A549 treated with CpdA at 1 μM for 4 hours (cell line): ENCODE measurements at places on chromosomes 1 and 21. TPM values are rescaled to one million over a fixed set of nuclear protein-coding genes. Genes with fewer than 3 reads are reported as not detected.

Gene HFM1
- total RNA-seq, result 0.05 to 0.07 TPM in 2 of 5 replicates, not detected in the others

Gene LEFTY2
- total RNA-seq, result not detected in 5 replicates

Gene PRR9
- not detected in 5 replicates for total RNA-seq

Gene MXRA8
- total RNA-seq, result 0.09 to 0.65 TPM (median 0.29 TPM) in 5 replicates

Gene TNFSF4
- total RNA-seq, result 0.03 to 0.08 TPM (median 0.06 TPM) in 4 of 5 replicates, not detected in the other

Gene ANKRD65
- 0.08 to 0.10 TPM (median 0.09 TPM) in 3 of 5 replicates, not detected in the others for total RNA-seq

Gene CALML6
- total RNA-seq, result 0.09 to 0.40 TPM (median 0.29 TPM) in 4 of 5 replicates, not detected in the other

Gene ATF3
- total RNA-seq, result 24.2 to 40.7 TPM (median 32.7 TPM) in 5 replicates

Gene CD48
- total RNA-seq, result not detected in 5 replicates

Gene DLGAP3
- total RNA-seq, result 0.09 to 0.34 TPM (median 0.27 TPM) in 5 replicates

Gene PM20D1
- total RNA-seq, result not detected in 5 replicates

Gene VWA5B1
- not detected in 5 replicates for total RNA-seq

Gene SFN
- 397 to 545 TPM (median 475 TPM) in 5 replicates for total RNA-seq

Gene SLAMF7
- 1.8 to 4.2 TPM (median 2.6 TPM) in 5 replicates for total RNA-seq

Gene TMPRSS15
- total RNA-seq, result not detected in 5 replicates

Gene CACYBP
- 179 to 208 TPM (median 191 TPM) in 5 replicates for total RNA-seq

Gene WASF2
- 40.1 to 52.5 TPM (median 48.7 TPM) in 5 replicates for total RNA-seq

Gene SRSF11
- total RNA-seq, result 70.7 to 101 TPM (median 85.7 TPM) in 5 replicates

Gene ADGRL4
- not detected in 5 replicates for total RNA-seq

Gene APCS
- not detected in 5 replicates for total RNA-seq

Gene ASPM
- total RNA-seq, result 19.9 to 24.4 TPM (median 24.1 TPM) in 5 replicates

Gene SMIM1
- total RNA-seq, result 0.47 to 1.9 TPM (median 1.2 TPM) in 4 of 5 replicates, not detected in the other

Gene EPRS1
- 74.3 to 89.9 TPM (median 83.5 TPM) in 5 replicates for total RNA-seq

Gene CAPN8
- total RNA-seq, result 0.39 to 0.69 TPM (median 0.54 TPM) in 5 replicates

Gene GSTM1
- not detected in 5 replicates for total RNA-seq

Gene FCRL4
- total RNA-seq, result not detected in 5 replicates

Gene ZNF436
- 5.1 to 6.2 TPM (median 5.4 TPM) in 5 replicates for total RNA-seq

Gene HHIPL2
- total RNA-seq, result 8.9 to 10.4 TPM (median 10.0 TPM) in 5 replicates

Gene ATP1A2
- total RNA-seq, result 0.01 to 0.05 TPM (median 0.03 TPM) in 3 of 5 replicates, not detected in the others
